Activated naive CD4-positive, alpha-beta T cell treated with anti-CD3 and anti-CD28 coated beads for 36 hours (primary cell): ENCODE measurements at places on chromosomes 3 and 15. TPM values are rescaled to one million over a fixed set of nuclear protein-coding genes. Genes with fewer than 3 reads are reported as not detected.

GRCh38 chr15:36798366-36798765 lies 218.9 kb downstream of the CDIN1 start:
- no peak for DNase-seq

Gene OSBPL10
- total RNA-seq = 6.1 TPM

Gene GNAI2
- 272 TPM for total RNA-seq

DNA sequence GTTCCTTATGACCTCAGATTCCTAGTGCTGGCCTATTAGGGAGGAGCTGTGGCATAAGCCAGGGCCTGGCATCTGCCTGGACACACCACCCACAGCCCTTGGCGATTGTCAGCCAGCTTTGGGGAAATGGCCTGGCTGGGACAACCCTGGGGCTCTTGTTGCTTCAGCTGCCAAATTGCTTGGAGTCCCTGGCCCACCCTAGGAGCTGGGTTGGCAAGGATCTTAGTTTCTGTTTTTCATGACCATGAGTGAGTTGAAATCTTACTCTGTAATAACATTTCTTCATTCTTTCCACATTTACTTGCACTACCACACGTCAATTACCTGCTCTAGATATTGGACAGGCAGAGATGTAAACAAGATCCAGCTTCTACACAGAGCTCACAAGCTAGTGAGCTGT lies 1.9 kb upstream of the MYZAP start:
- DNase-seq = no peak

Gene DPPA2
- not detected for total RNA-seq

GRCh38 chr3:106640353-106640752 lies 736.9 kb upstream of the CCDC54 start:
- DNase-seq = no peak

DNA sequence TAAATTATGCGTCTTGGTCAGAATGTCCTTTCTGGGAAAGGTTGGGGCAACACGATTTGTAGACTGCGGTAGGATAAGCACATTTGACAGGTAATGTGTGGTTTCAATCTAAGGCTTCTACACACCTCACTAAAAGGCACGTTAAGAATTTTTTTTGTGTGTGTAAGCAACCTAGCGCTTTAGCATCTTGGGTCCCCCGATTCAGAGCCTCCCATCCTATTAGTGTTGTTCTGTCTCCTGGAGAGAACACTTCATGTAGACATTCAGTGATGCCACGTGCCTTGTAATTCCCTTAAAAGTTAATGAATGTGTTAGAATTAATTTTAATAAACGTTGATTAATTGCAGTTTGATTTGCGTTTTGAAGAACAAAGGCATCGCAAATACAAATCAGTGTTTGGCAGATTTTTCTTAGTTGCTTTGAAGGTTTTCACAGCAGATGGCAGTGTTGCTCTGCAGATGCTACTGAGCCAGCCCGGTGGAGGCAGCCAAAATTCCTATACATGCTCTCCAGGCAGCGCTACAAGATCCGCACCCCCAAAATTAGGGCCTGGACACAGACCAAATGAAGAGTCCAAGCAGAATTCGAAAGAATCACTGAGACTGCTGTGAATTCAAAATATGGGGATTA lies 63.5 kb downstream of the OTOL1 start:
- peak; percentile 31 for DNase-seq

GRCh38 chr15:31100738-31101137 lies 787 bp downstream of the TRPM1 start:
- DNase-seq = no peak

Gene FNDC3B
- total RNA-seq = 13.5 TPM
